Activated naive CD4-positive, alpha-beta T cell (primary cell): ENCODE measurements at places on chromosomes 1 and 21.

DNA sequence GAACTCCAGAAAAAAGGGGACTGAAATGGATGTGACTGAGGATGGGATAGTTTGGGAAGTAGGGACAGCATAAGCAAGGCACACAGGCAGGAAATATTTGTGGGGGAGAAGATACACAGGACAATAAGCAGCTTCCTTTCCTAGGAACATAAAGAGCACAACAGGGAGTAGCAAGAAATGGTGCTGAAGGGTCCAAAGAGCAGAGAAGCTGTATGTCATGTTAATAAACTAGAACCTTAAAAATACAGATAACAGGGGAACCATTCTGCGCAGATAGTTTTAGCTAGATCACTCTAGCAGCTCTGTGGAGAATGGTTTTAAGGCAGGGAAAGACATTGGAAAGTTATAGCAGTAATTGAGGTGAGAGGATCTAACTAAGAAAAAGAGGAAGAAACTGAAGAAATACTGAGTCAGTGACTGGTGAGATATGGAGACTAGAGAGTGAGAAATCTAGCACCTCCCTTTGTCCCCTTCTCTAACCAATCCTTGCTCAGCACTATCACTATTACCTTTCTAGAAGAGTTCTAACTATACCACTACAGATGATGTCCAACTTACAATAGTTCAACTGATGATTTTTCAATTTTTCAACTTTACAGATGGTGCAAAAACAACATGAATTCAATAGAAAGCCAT lies 95.0 kb downstream of the CDC42BPA start:
- DNase-seq = no peak

DNA sequence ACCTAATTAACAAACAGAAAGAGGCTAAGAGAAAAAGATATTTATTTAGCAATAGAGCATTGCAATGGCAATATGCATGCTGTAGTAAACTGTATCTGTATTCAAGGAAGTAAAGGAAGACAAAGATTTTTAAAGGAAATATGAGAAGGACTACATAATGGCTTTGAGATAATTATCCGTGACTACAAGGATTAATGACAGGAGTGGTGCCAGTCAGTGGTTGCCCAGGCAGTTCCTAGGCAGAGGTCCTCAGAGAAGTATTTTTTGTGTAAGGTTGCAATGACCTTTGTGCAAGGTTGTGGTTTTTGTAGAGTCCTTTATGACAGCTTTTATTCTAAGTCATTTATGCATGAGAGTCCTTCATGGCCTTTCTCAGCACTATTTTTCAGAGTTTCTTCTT lies 711.1 kb upstream of the CHRM3 start:
- DNase-seq = no peak

DNA sequence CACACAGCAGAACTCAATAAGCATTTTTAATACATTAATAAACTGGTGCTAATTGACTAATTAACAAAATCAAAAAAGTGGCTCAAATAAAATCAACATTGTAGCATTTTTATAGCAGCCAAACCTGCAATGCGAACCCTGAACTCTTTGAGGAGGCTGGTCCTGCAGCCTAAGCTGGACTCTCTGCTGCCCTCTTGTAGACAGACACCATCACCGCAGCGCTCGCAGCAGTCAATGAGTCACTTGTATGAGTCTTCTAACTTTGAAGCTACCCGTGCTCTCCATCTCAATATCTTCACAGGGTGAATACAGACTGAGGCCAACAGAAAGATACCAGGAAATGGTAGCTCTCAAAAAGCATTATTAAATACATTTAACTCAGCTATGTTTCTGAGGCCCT lies 9.7 kb upstream of the KRTAP7-1 start:
- no peak for DNase-seq

GRCh38 chr1:28560886-28561285 lies 8.0 kb downstream of the TRNAU1AP start:
- no peak for DNase-seq
